ENCODE measurements at places on chromosomes 7 and 10.

DNA sequence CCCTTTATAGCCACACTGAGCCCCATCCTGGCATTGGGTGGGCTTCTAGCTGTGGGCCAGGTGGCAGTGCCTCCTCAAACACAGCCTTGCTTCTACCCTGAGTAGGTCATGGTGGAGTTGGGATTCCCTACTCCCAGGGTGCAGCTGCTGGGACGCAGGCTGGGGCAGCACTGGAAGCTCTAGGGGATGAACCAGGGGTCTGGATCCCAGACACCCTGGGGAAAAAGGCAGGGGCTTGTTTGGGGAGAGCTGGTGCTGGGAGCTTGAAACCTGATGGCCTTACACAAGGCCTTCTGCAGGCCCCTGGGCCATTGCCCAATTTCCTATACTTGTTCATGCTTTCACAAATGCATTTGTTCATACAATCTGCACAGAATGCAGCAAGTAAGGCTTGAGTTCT, 103.7 kb upstream of the CTBP2 start:
- H3K4me1 ChIP-seq = no peaks in the 10 kb centered on the region
- no peaks in the 10 kb centered on the region for H3K27me3 ChIP-seq
- DNase-seq = no peak
- H3K27ac ChIP-seq = no peak overlapping the region

DNA sequence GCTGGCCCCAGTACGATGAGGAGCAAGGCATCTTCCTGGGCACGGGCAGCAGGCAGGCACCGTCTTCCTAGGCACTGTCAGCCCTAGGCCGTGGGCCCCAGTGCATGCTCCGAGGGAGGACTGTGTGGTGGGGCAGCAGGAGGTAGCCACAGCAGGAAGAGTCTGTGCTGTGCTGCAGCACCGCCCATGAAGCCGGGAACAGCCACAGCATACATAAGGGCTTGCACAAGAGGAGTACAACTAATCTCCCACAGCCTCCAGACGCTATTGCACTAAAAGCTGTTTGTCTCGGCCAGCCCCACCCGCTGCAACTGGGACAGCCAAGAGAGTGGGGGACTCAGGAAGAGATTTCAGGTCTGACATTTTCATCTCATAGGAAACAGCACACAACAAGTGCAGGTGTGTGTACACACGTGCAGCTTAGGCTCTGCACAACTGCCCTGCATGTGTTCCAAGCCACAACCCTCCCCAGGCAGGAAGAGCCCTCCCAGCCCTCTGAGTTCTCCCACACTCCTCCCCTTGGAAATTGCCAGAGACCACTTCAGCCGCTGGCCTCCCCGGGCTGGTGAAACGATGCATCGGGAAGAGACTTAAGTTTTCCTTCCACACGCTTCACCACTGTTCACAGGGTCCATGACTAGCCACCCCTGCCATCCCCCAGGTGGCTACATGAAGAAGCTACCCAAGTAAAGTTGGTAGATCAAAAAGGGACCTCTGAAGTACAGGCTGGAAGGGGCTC, 88.1 kb upstream of the DDC start:
- no peaks in the 10 kb centered on the region for H3K36me3 ChIP-seq
- H3K27ac ChIP-seq = no peak overlapping the region
- no peak overlapping the region for H3K4me3 ChIP-seq
- H3K27me3 ChIP-seq = peaks cover 32% of the 10 kb centered on the region
- H3K4me1 ChIP-seq = peaks cover 17% of the 10 kb centered on the region

DNA sequence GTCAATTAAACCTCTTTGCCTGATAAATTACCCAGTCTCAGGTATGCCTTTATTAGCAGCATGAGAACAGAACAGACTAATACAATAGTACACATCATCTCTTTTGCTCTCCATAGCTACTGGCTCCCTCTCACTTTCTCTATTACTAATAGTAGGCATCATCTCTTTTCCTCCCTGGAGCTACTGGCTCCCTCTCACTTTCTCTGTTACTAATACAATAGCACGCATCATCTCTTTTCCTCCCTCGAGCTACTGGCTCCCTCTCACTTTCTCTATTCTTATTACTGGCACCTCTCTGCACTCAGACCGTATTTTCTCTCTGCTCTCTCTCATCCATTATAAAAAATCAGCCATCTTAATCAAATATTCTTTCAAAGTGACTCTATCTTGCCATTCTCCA, 37.1 kb downstream of the SLC25A13 start:
- H3K4me1 ChIP-seq = peaks cover 43% of the 10 kb centered on the region
- H3K4me3 ChIP-seq = no peak overlapping the region
- H3K27ac ChIP-seq = peak overlapping the region; percentile 98
- no peak for DNase-seq
- H3K27me3 ChIP-seq = no peaks in the 10 kb centered on the region
- peaks cover 39% of the 10 kb centered on the region for H3K36me3 ChIP-seq

GRCh38 chr10:69826789-69827554, 25.3 kb downstream of the COL13A1 start:
- H3K27me3 ChIP-seq = peaks cover 48% of the 10 kb centered on the region
- DNase-seq = no peak
- no peaks in the 10 kb centered on the region for H3K4me1 ChIP-seq
- H3K4me3 ChIP-seq = no peak overlapping the region

- no peak for DNase-seq
- H3K27ac ChIP-seq = peak overlapping the region; percentile 86
- H3K27me3 ChIP-seq = no peaks in the 10 kb centered on the region
- H3K4me3 ChIP-seq = peak overlapping the region; percentile 76
These were observed 493 bp downstream of the ZMIZ2 start for GRCh38 chr7:44748948-44749731.

DNA sequence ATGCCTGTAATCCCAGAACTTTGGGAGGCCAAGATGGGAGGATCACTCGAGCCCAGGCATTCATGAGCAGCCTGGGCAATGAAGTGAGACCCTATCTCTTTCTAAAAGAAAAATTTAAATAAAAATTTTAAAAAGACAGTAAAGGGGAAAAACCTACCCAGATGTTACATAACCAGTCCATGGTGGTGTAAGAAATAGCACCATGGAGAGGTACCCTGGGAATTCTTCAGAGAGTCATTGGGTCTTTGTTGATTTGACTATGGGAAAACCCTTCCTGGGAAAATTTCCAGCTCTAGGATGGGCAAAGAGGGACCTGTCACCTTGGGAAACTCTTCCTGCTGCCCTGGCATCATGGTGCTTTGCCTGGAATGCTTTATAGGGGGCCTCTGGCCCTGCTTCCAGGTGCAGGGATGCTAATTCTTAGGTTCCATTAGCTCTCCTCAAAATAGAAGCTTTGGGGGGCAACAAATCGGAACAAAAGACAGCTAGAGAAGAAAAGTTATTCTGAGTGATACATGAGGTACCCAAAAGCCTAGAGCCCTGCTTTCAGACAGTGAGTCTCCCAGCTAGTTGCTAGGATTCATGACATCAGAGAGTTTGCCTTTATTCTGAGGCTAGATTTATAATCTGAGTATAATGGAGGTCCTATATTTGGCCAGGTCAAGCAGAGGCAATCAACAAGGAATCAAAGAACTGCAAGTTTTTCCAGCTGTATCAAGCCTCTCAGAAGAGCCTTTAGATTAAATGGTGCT, 10.1 kb downstream of the CCDC136 start:
- no peaks in the 10 kb centered on the region for H3K4me1 ChIP-seq
- no peaks in the 10 kb centered on the region for H3K36me3 ChIP-seq
- no peak for DNase-seq

DNA sequence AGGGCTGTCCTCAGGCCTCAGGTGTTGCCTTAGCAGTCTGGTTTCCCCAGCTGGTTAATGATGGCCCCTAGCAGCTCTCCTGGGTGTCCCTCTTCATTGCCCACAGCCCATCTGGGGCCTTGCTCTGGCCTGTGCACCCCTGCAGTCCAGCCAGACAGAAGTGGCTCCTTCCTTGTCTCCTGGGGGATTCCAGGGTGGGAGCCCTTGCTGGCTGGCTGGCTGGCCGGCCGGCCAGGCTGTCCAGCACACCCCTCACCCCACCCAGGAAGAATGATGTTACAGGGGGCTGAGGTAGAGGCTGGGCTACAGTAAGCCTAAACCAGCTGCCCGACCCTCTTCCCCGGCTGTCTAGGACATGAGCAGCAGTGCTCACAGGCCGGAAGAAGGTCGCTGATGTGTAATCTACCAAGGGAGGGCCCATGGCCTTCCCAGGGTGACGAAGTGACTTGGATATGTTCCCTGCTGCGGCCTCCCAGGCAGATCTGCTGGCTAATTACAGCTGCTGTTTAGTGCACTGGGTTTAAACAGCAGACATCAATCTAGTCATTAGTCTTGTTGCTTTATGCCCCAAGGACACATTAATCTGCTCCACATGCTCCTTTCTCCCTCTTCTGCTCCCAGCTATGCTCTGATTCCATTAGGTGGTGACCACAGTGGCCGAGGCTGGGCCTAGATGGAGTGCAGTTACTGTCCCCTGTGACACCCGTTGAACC, 53.8 kb upstream of the LRRC4 start:
- peaks cover 6% of the 10 kb centered on the region for H3K4me1 ChIP-seq
- H3K4me3 ChIP-seq = no peak overlapping the region
- H3K27ac ChIP-seq = no peak overlapping the region

GRCh38 chr10:57823398-57823797, 444.3 kb downstream of the IPMK start:
- H3K4me1 ChIP-seq = no peaks in the 10 kb centered on the region
- no peaks in the 10 kb centered on the region for H3K27me3 ChIP-seq
- no peak overlapping the region for H3K4me3 ChIP-seq
- no peak for DNase-seq
- H3K36me3 ChIP-seq = no peaks in the 10 kb centered on the region

GRCh38 chr10:93917064-93917391, 23.2 kb downstream of the SLC35G1 start:
- no peak for DNase-seq
- no peak overlapping the region for H3K4me3 ChIP-seq

DNA sequence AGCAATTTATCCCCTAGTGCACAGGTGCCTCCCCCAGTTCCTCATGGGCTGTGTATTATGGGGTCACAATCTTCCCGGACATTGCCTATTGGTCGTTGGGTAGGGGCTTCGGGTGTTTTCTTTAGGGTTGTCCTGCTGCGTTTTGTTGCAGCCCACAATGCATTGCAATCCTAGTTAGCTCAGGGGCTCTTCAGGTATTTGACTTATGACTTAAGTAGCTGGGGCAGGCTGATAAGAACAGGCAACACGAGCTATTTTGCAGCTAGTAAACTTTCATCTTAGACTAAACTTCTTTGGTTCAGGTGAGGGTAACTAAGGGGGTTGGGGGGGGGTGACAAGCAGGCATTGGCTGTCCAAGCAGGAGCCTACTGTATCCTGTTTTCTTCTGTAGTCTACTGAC, 158.5 kb downstream of the TPST1 start:
- H3K36me3 ChIP-seq = no peaks in the 10 kb centered on the region
- no peaks in the 10 kb centered on the region for H3K27me3 ChIP-seq
- no peak for DNase-seq
- no peaks in the 10 kb centered on the region for H3K4me1 ChIP-seq
- no peak overlapping the region for H3K27ac ChIP-seq

- H3K27me3 ChIP-seq = no peaks in the 10 kb centered on the region
- H3K36me3 ChIP-seq = no peaks in the 10 kb centered on the region
These were observed 43.6 kb upstream of the LRRTM3 start for GRCh38 chr10:66882271-66882670.

DNA sequence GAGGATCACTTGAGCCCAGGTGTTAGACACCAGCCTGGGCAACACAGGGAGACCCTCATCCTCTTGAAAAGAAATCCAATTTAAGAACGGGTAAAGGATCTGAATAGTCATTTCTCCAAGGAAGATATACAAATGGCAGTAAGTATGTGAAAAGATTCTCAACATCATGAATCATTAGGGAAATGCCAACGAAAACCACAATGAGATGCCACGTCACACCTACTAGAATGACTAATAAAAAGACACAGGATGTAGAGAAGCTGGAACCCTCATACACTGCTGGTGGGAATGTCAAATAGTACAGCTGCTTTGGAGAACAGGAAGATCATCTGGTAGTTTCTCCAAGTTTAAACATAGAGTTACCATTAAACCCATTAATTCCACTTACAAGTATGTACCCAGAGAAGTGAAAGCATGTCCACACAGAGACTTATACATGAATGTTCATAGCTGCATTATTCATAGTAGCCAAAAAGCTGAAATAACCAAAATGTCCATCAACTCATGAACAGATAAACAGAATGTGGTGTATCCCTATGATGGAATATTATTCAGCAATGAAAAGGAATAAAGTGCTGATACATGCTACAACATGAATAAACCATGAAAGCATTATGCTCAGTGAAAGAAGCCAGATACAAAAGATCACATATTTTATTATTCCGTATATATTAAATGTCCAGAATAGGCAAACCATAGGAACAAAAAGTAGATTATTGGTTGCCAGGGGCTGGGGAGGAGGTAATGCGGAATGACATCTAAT, 13.1 kb upstream of the ZMIZ2 start:
- peaks cover 11% of the 10 kb centered on the region for H3K27me3 ChIP-seq
- no peaks in the 10 kb centered on the region for H3K36me3 ChIP-seq
- no peak overlapping the region for H3K27ac ChIP-seq
- DNase-seq = peak; percentile 39
- peaks cover 11% of the 10 kb centered on the region for H3K4me1 ChIP-seq
- H3K4me3 ChIP-seq = no peak overlapping the region

All from activated naive CD4-positive, alpha-beta T cell treated with anti-CD3 and anti-CD28 coated beads, Interleukin-2, amount 10 ng/mL, durations not matched to agents 7 days and 5 days (primary cell).